Transverse colon (tissue), 4 donors: ENCODE measurements at places on chromosomes 5 and 9. TPM values are rescaled to one million over a fixed set of nuclear protein-coding genes. Genes with fewer than 3 reads are reported as not detected.

The SPINK4 gene
- not detected for total RNA-seq

The ADAMTS2 gene
- 8.3 TPM for total RNA-seq

The CERCAM gene
- 7.5 TPM for total RNA-seq

DNA sequence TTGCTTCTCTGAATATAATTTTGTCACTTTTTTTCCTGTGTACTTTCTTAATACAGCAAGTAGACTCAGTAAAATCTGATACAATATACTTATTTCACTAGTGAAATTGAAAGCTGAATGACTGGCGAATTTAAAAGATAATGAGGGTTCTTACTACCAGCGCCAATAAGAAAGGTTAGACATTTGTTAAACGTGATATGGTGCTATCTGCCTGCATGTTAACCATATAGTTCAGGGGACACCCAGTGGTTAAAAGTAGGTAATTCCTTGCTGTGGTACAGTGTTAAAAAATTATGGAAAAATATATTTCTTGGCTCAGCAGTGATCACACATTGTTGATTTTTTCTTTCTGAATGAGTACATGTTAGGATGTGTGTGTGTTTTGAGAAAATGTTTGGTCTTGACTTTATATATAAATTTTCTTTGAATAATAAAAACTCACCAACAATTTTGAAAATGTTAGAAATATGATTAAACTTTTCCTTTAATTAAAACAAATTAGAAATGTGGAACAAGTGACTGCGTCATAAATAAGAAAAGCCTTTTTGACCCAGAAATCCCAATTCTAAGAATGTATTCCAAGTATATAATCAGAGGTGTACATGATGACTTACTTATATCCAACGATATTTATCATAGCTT, 25.8 kb downstream of the CAST start:
- DNase-seq, result no peak
- H3K27me3 ChIP-seq, result no peaks in the 10 kb centered on the region
- no peak overlapping the region for H3K4me3 ChIP-seq
- H3K27ac ChIP-seq, result no peak overlapping the region

- H3K4me3 ChIP-seq, result no peak overlapping the region
- no peaks in the 10 kb centered on the region for H3K27me3 ChIP-seq
- H3K36me3 ChIP-seq, result no peaks in the 10 kb centered on the region
- H3K4me1 ChIP-seq, result no peaks in the 10 kb centered on the region
Measured at GRCh38 chr5:110716247-110717245, 9.9 kb downstream of the TMEM232 start.

- H3K4me1 ChIP-seq, result no peaks in the 10 kb centered on the region
- H3K36me3 ChIP-seq, result no peaks in the 10 kb centered on the region
- peak; percentile 33 for DNase-seq
- no peak overlapping the region for H3K4me3 ChIP-seq
Measured at GRCh38 chr9:83199240-83199639, 136.3 kb upstream of the RASEF start.

GRCh38 chr9:122111413-122112085, 18.4 kb upstream of the TTLL11 start:
- H3K4me3 ChIP-seq, result no peak overlapping the region
- no peak for DNase-seq
- H3K36me3 ChIP-seq, result no peaks in the 10 kb centered on the region
- no peaks in the 10 kb centered on the region for H3K27me3 ChIP-seq
- no peak overlapping the region for H3K27ac ChIP-seq
- no peaks in the 10 kb centered on the region for H3K4me1 ChIP-seq

- H3K27me3 ChIP-seq, result no peaks in the 10 kb centered on the region
- H3K36me3 ChIP-seq, result no peaks in the 10 kb centered on the region
- H3K4me1 ChIP-seq, result no peaks in the 10 kb centered on the region
- no peak for DNase-seq
- H3K4me3 ChIP-seq, result no peak overlapping the region
Measured at GRCh38 chr5:97041239-97041638, 101.2 kb downstream of the LIX1 start.

DNA sequence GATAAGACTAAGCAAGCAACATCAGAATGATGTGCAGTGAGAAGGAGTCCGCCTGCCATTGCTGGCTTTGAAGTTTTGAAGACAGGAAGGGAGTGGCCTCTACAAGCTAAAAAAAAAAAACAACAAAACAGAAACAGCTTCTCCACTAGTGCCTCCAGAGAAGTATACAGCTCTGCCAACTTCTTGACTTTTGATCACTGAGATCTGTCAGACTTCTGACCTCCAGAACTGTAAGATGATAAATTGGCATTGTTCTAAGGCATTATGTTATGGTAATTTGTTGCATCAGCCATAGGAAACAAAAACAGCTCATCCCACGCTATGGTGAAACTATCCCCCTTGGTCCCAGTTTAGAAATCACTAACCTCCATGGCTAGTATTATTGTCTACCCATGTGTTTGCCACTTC, 131.0 kb upstream of the VCAN start:
- H3K27me3 ChIP-seq, result no peaks in the 10 kb centered on the region
- no peak overlapping the region for H3K27ac ChIP-seq
- H3K36me3 ChIP-seq, result no peaks in the 10 kb centered on the region
- no peak overlapping the region for H3K4me3 ChIP-seq
- no peak for DNase-seq
- no peaks in the 10 kb centered on the region for H3K4me1 ChIP-seq

DNA sequence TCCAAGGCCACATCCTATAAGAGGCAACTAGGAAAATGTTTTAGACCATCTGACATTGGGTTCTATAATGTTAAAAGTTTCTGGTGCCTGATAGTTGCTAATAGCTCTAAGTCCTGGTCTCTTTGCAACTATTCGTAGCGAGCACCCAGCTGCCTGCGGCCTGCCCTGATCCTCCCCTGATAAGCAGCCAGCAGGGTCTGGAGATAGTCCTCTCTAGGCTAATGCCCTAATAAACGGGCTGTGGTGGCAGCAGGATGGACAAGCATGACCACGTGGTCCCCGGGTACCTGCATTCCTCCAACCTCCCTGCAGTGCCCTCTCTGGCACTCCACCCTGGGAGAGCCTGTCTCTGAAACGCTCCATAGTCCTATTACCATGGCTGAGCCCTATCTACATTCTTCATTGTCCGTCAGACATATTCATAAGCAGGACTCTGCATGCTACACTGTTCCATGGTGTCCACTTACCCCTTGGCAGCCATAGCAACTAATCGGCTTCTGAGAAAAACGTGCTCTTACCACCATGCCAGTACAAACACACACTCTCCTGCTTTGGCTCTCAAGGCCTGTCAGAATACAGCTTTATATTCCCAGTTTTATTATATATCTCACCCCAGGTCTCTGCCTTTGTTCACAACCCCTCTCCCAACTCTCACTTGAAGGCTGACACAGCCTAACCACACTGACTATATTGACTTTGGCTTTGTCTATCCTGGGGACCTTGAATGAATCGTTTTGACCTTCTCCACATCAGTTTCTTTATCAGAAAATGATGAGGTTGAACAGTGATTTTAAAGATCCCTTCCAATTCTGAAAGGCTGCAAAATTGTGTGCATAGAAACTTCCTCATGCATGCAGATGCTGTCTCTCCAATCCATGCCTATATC, 49.9 kb upstream of the DAPK1 start:
- H3K27me3 ChIP-seq, result no peaks in the 10 kb centered on the region
- DNase-seq, result no peak
- H3K36me3 ChIP-seq, result no peaks in the 10 kb centered on the region
- H3K4me3 ChIP-seq, result no peak overlapping the region
